ENCODE measurements at places on chromosomes 2 and 18.
A peak's percentile ranks its signal among the peaks of the same experiment; 100 is the strongest.

DNA sequence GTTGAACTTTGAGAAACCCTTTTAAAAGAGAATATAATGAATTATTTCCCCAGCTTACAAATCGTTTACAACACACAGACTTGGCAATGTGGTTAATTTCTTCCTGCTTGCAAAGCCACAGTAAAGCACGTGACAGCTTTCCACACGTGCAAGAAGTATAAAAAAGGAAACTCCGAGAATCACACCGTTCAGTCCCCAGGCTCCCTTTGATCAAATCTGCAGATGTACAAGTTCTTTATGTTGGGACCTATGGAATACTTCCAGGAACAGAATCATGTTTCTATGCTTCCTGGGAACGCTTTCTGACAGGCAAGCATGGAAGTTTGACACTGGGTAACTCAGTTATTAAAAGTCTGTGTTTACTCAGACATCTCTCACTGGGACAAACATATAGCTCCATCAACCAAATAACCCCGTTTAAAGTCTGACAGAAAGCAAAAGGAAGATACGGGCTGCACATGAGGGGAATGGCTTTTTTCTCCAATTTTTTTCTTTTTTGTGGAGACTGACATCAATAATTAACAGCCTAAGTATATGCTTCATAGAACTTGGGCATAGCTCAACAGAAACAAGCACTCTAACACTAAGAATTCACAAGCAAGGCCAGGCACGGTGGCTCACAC, 134.8 kb downstream of the EIPR1 start:
- peak; percentile 24 for DNase-seq

DNA sequence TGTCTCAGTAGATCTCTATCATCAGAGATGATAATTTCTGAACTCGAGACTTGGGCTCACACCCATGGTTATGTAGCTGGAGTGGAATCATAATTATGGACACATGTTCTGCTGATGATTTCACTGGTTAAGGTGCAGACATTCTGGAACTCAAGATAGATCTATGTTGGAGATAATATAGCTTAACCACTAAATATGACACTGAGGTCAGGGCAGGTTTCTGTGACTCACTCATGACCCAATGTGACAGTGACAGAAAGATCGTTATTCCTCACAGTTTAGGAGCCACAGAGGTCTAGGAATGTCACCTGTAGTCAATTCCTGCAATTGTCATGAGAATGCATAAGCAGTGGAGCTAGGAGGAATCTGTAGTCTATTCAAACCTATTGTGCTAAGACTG, 828.6 kb downstream of the TRIB2 start:
- no peak for DNase-seq

GRCh38 chr18:7626922-7627440, 59.9 kb downstream of the PTPRM start:
- DNase-seq: no peak

DNA sequence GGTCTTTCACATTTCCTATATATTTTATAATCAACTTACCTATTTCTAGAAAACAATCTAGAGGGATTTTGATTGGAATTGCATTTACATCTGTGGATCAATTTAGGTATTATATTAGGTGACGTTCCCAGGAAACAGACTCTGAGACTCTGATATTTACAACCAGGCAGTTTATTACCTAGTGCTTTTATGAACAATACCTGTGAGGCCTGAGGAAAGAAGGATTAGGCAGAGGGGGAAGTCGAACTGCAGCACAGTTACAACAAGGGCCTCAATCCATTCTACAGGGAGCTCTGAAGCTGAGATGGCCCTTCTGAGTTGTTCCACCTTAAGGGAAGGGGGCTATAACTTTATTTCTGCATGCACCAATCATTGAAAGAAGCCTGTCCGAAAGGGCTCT, 206.9 kb downstream of the MYO1B start:
- no peak for DNase-seq

DNA sequence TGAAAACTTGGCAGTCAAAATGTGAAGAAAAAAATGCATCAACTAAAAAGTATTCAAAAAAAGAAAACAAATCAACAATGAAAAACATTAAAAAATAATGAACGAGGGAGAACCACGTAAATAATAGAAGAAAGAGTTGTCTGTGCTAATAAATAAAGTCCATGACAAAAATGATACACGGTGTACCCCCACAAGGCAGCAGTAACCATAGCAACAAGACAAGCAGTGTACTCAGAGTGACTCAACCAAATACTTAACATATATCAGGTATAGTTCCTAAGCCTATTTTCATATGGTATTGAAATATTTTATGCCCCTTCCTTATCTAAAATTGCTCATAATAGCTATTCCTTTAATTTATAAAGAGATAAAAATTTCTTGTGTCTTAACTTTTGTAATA, 162.3 kb upstream of the TMEM200C start:
- DNase-seq: no peak

Data from KG1 (cell line).